Muscle of leg (tissue), 16 donors: ENCODE measurements at places on chromosomes 11 and 22. TPM values are rescaled to one million over a fixed set of nuclear protein-coding genes. Genes with fewer than 3 reads are reported as not detected.
A peak's percentile ranks its signal among the peaks of the same experiment; 100 is the strongest.

Gene OR8D1
- not detected for total RNA-seq

DNA sequence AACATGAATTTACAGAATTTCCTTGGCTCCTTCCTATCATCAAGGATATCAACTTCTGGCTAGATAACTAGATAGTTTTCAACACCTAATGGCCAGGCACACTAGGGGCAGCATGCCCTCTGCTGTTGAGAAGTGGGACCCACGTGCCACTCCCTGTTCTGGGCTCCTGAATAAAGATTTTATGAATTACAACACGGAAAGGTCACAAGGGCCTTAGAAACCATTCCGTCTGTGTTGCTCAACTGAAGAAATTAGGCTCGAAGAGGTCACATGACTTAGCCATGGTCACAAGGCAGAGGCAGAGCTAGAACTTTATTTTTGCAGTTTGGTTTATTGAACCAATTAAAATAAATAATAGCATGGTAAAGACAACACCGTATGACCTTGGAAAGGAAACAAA, 36.0 kb downstream of the PRCP start:
- no peak overlapping the region for H3K27ac ChIP-seq
- H3K27me3 ChIP-seq, result no peaks in the 10 kb centered on the region

DNA sequence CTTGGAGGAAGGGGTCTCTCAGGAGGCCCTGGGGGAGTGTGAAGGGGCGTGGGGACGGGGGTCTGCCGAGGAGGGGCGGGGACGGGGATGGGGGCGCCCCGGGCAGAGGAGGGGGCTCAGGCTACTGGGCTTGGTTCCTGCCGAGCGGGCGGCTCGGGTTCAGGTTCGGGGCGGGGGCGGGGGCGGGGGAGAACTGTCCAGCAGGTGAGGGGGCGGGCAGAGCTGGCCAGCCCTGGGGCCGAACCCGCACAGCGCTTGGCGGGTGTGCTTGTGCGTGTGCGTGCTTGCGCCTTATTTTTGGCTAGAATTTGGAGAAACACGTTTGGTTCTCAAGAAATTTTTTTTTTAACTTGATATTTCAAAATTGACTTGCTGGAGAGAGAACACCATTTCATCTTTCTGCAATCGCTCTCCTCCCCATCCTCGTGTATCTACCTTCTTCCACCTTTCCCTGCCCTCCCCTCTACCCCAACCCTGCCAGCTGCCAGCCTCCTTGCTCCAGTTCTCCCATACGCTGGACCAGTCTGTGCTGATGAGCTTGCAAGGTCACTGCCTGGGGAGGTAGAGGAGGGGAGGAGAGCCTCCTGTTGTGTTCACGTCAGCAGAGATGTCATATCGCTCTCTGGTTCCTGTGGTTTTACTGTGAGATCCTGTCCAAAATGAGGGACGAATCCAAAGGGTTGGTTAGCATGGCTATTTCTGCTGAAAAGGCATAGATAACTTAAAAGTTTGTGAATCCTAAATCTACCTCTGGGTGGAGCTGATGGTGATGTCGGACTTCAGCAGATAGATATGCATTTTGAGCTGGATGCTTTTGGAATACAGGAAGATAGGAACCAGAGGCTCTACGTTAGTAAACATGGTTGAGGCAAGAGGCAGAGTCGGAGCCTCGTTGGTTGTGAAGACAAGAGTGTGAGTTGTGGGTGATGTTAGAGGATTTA, 668 bp downstream of the MADD start:
- peak; percentile 53 for DNase-seq
- peaks cover 14% of the 10 kb centered on the region for H3K36me3 ChIP-seq
- H3K27me3 ChIP-seq, result no peaks in the 10 kb centered on the region
- peak overlapping the region; percentile 60 for H3K4me3 ChIP-seq
- peak overlapping the region; percentile 89 for H3K27ac ChIP-seq
- peaks cover 37% of the 10 kb centered on the region for H3K4me1 ChIP-seq

Gene MUC2
- total RNA-seq, result not detected

DNA sequence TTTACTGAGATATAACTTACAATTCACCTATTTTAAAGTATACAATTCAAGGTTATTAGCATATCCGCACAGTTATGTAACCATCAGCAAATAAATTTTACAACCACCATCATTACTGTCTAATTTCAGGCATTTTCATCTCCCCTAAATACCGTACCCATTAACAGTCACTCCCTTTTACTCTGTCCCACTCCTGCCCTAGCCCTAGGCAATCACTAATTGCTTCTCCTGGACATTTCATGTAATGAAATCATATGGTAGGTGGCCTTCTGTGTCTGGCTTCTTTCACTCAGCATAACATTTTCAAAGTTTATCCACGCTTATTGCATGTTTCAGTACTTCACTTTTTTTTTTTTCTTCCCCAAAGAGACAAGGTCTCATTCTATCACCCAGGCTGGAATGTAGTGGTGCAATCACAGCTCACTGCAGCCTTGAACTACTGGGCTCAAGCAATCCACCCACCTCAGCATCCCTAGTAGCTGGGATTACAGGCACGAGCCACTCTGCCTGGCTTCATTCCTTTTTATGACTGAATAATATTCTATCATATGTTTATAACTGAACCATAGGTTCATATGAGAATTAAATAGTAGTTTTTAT, 61.4 kb upstream of the CHRM4 start:
- no peaks in the 10 kb centered on the region for H3K36me3 ChIP-seq
- H3K27ac ChIP-seq, result no peak overlapping the region
- no peaks in the 10 kb centered on the region for H3K4me1 ChIP-seq
- no peak for DNase-seq

DNA sequence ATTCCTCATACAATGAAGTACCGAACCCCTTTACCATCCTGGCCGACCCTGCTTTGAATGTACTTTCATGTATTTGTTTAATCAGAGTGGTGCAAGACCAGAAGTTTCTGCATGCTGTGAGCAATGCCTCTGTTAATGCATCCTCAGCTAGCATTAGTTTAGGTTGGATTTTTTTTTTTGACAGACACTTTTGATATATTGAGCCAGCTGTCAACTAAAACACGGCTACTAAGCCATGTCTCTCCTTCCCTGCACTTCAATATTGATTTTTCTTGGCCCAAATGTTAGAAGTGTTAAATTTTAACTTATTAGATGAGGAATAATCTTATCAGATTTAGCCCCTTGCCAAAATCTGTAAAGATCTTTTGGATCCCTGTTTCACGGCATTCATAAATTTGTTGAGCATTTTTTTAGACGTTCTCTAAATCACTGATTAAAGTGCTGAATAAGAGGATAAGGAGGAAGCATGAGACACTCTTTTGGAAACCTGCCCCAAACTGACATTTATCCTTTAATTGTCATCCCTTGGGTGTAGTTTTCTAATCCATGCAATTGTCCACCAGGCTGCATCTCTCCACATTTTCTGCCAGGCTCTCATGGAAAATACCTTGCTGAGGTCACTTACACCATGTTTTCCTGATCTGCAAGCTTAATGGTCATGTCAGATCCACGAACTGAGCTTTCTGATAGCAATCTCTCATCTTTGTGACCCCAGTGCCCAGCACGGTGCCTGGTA, 130.7 kb downstream of the FEZ1 start:
- peaks cover under 1% of the 10 kb centered on the region for H3K27me3 ChIP-seq
- H3K36me3 ChIP-seq, result peaks cover 38% of the 10 kb centered on the region
- H3K4me3 ChIP-seq, result no peak overlapping the region
- H3K27ac ChIP-seq, result no peak overlapping the region
- H3K4me1 ChIP-seq, result peaks cover 47% of the 10 kb centered on the region

- peak overlapping the region; percentile 87 for H3K27ac ChIP-seq
- peak overlapping the region; percentile 60 for H3K4me3 ChIP-seq
- H3K27me3 ChIP-seq, result no peaks in the 10 kb centered on the region
- DNase-seq, result peak; percentile 63
Observed at GRCh38 chr11:113773092-113773415, 438 bp downstream of the ZW10 start.

Gene GGA1
- total RNA-seq, result 29.5 TPM

Gene CRKL
- 36.4 TPM for total RNA-seq

GRCh38 chr11:75402002-75402773, 2.9 kb downstream of the RPS3 start:
- no peak for DNase-seq
- H3K27me3 ChIP-seq, result no peaks in the 10 kb centered on the region

Gene PKDREJ
- 0.04 TPM for total RNA-seq

DNA sequence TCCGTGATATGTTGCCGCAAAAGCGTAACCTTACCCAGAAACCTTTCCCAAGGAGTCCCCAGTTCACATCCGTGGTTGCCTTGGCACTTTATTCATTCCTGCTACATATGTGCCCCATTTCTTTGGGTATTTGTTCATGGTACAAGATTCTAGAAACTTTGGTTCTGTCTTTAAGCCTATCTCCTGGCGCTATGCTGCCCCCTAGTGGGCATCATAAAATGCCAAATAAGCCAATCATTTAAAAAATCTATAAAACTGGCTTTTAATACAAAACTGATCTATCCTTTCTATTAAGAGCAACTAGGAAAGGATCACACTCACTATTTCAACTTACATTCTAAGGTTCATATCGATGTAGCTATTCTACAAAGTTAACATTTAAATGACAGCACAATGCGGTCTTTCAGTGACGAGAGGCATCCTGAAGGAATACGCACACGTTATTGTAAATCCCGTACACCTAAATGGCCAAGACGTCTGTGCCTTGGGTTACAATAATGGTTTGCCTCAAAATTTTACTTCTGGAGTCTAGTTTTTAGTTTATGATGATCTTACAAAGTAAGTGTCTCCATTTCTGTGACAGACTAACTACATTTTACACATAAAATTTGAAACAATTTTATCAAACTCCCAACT, 16.2 kb downstream of the PIWIL3 start:
- no peaks in the 10 kb centered on the region for H3K36me3 ChIP-seq
- no peaks in the 10 kb centered on the region for H3K27me3 ChIP-seq
- no peak overlapping the region for H3K4me3 ChIP-seq
- H3K27ac ChIP-seq, result no peak overlapping the region
- DNase-seq, result peak; percentile 68

Gene IL10RA
- 4.8 TPM for total RNA-seq

- no peaks in the 10 kb centered on the region for H3K27me3 ChIP-seq
- H3K4me1 ChIP-seq, result peaks cover 10% of the 10 kb centered on the region
- no peak overlapping the region for H3K27ac ChIP-seq
- peak; percentile 43 for DNase-seq
- H3K4me3 ChIP-seq, result no peak overlapping the region
Observed at GRCh38 chr11:102390667-102391465, 43.9 kb downstream of the BIRC2 start.

DNA sequence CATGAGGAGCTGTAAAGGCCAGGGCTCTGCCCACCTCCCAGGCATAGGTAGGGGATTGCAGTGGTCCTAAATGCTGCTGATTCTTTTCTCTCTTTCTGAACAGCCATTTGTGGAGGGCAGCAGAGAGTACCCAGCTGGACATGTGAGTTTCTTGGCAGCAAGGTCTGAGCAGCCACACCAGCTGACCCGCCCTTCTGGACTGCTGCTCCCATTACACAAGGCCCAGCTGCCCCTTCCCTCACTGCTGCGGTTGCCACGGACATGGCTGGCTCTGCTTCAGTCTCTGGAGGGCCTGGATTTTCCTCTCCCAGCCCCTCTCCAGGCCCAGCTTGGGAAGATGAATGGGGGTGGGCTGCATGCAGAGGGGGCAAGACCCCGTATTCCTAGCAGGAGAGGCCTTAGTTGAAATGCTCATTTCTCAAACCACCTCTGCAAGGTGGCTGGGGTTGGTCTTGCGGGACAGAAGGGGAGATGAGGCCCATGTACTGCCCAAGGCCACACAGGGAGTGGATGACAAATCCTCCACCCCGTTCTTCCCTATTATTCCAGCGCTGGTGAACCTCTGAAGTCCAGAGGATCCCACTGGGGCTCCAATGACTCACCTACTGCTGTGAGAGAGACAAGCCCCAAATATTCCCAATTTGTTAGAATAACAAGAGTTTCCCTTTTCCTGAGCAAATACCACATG, 4.6 kb downstream of the LGALS12 start:
- H3K4me1 ChIP-seq, result peaks cover 27% of the 10 kb centered on the region
- H3K27ac ChIP-seq, result peak overlapping the region; percentile 79
- H3K4me3 ChIP-seq, result no peak overlapping the region
- H3K27me3 ChIP-seq, result no peaks in the 10 kb centered on the region
- no peaks in the 10 kb centered on the region for H3K36me3 ChIP-seq

Gene HEPACAM
- under 0.01 TPM for total RNA-seq

DNA sequence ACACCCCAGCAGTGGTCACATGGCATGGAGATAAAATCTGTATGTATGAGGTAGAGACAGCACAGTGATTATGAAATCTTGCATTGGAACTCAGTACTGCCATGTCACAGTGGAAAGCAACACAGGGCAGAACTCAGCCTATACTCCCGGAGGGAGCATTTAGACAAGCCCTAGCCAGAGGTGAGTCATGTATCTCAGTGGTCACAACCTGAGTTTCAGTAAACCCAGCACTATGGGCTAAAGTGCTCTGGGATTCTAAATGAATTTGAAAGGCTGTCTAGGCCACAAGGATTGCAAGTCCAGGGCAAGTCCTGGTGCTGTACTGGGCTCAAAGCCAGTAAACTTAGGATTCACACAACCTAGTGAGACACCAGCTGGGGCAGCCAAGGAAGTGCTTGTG, 1717.1 kb upstream of the RAG2 start:
- DNase-seq, result no peak
- H3K36me3 ChIP-seq, result no peaks in the 10 kb centered on the region
- H3K4me3 ChIP-seq, result no peak overlapping the region
- no peaks in the 10 kb centered on the region for H3K4me1 ChIP-seq

Gene CRYBB3
- total RNA-seq, result 0.13 TPM

DNA sequence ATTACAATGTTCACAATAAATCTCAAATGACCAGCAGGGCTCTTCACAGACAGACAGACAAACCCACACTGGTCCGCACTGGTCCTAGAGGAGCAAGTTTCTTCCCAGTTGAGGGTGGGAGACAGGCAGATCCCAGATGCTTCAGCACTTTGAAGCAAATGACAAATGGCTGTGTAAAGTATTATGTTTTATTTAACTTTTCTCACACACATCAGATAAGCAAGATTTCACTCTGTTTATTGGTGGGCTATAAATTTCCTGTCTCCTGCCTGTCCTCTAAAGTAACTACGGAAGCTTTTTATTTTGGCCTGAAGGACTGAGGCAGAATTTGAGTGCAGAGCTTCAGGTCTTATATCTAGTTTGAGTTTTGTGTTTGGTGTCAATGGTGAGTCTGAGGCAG, 174.7 kb upstream of the MTNR1B start:
- H3K36me3 ChIP-seq, result no peaks in the 10 kb centered on the region
- no peak overlapping the region for H3K27ac ChIP-seq
- H3K27me3 ChIP-seq, result no peaks in the 10 kb centered on the region
- no peak for DNase-seq
- no peak overlapping the region for H3K4me3 ChIP-seq

Gene OR5D18
- total RNA-seq, result not detected

Gene IL18
- total RNA-seq, result 0.31 TPM
